Astrocyte (in vitro differentiated cells and primary cell): ENCODE measurements at places on chromosomes 2 and 18. TPM values are rescaled to one million over a fixed set of nuclear protein-coding genes. Genes with fewer than 3 reads are reported as not detected.

DNA sequence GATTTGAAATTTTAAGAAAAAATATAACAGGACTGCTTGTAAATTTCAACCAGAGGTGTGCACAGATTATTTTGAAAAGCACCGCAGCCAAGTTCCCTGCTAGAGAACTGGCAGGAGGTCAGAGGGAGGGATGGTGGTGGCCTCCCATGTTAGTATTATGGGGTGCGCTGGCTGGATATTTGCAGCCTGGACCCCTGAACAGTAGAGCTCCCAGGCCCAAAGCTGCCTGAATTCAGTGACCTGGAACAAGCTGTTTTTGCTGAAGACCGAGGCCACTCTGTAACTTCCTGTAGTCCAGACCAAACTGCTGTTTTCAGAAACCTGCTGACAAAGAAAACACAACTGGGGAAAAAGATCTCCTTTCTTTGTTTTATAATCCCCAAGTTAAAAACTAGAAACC is 314.3 kb downstream of the TNS1 start:
- DNase-seq: no peak

DNA sequence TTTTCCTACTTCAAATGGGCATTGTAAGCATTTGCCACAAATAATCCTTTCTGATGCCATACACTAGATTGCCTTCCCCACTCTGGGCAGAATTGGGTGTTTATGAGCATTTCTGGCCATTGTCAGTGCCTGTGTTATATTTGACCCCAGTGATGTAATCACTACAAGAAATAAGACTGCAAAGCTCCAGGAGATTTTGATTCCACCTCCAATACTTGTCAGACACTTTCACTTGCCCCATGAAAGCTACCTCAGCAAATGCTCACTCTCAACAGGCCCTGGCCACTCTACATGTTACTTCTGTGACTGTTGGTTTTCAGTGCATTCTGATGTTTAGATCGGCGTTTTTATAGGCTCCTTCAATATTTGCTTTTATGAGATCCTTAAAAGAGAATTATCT is 135.1 kb downstream of the GFPT1 start:
- no peak for DNase-seq

- DNase-seq: no peak
Observed at GRCh38 chr2:232871418-232871834, 1.4 kb downstream of the SNORC start.

DNA sequence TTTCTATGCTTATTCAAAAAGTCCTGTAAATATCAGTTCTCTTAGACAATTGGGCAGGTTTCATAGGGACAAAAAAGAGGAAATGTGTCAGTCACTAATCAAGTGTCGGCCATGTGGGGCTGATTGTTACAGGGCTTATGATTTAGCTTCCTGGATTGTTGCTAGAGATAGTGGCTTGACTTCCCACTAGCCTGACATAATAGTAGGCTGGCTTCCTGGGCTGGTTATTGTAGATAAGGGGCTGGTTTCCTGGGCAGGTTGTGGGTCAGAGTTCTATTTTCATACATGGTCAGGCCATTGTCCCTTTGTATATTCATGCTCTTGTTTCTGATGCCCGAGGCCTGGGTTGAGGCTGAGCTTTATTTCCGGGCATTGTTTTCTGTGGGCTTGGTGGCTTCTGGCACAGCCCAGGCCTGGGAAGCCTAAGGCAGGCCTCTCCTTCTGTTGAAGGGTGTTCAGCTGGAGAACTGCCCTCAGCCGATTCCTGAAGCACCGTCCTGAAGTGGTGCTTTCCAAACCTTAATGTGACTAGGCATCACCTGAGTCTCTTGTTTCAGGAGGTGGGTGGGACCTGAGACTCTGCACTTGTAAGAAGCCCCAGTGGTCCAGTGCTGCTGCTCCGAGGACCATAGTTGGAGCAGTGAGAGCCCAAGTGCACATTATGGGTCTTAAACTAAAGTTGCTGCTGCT is 37.0 kb downstream of the CD8B2 start:
- DNase-seq: no peak

- peak; percentile 61 for DNase-seq
Observed at GRCh38 chr2:26011990-26012856, 21.7 kb upstream of the RAB10 start.

GRCh38 chr2:127799926-127800325 is 11.0 kb downstream of the WDR33 start:
- no peak for DNase-seq

DNA sequence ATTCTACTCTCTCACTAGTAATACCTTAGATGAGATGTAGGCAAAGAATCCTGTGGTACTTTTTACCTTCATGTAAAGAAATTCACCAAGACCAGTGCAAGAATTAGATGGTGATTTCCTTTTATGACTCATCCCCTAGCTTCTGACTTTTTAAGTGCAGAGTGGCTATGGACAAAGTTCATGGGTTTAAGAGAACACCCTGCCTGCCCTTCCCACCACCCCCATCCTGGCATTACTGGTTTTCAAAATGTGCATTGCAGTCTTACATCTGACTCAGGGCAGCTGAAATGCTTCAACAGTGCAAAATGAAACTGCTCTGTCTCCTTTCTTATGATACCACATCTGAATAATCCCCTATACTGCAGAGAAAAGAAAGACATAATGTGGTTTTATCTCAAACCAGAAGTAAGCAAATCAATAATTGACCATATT is 22.6 kb downstream of the MAIP1 start:
- DNase-seq: peak; percentile 54

The CKAP2L gene
- total RNA-seq: 0.96 and 2.1 TPM in 2 replicates

- no peak for DNase-seq
Observed at GRCh38 chr2:40352041-40352702, 99.7 kb downstream of the SLC8A1 start.

GRCh38 chr2:201174687-201175086 is 8.3 kb upstream of the CASP10 start:
- no peak for DNase-seq

DNA sequence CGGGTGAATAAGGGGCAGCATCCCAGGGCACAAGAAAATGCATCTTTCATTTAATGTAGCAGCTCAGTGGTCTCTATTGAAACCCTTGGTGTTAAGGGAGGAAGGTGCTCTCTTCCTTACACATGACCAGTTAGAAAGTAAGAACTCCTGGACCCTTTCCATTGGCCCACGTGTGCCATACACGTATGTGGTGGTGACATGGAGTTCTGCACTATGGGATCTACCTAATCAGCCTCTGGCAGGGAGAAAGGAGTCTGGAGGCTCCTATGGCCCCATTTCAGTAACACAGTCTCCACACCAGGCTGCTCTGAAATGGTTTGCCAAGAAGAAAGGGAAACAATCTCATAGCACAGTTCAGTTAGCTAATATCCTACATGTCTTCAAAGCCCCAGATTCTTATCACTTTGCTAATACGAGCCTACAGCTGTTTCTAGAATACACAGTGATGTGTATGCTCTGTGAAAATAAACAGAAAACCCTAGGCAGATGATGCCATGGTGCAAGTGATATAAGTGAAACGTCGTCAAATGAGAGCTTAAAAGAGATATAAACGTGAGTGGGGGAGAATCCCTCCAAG is 7.0 kb downstream of the EFEMP1 start:
- DNase-seq: peak; percentile 55

DNA sequence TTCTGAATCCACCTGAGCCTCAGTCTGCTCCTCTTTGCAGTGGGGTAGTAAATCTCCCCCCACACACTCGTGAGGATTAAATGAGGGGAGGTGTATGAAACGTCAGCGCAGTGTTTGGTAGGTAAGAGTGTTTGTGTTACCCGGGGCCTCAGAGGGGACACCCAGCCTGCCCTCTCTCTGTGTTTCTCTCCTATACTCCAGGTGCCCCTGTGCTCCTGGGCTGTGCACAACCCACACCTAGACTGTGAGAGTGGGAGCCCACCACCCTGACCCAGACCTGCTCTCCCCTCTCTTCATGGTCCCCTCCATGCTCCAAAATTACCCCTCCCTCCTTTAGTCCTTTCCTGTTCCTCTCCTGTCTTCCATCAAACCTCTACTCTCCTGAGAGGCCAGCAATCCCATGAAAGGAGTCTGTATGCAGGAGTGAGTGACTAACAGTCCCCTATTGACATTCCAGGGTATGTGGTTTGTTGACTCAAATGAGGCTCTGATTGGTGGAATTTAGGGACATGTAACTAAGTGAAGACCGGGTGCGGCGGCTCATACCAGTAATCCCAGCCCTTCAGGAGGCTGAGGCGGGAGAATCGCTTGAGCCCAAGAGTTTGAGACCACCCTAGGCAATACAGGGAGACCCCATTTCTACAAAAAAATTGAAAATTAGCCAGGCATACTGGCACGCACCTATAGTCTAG is 10.4 kb downstream of the CIB4 start:
- DNase-seq: peak; percentile 36

DNA sequence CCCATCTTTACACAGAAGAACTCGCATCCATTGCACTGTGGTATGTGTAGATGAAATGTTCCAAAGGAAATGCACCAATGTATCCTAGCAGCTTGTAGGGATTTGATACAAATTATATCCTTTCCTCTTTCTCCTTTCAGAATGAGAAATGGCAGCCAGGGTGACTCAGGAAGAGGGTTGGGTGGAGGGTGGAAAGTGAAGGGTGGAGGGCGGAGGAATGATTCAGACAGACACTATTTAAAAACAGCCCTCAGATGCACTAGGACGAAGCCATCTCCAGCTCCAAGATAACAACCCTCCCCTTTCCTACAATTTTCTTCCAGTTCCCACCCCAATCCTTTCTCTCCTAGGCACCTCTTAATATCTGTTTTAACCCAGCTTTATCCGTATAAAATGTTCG is 96.2 kb upstream of the STK39 start:
- DNase-seq: peak; percentile 57

GRCh38 chr2:9053534-9053931 is 50.0 kb upstream of the MBOAT2 start:
- peak; percentile 35 for DNase-seq

DNA sequence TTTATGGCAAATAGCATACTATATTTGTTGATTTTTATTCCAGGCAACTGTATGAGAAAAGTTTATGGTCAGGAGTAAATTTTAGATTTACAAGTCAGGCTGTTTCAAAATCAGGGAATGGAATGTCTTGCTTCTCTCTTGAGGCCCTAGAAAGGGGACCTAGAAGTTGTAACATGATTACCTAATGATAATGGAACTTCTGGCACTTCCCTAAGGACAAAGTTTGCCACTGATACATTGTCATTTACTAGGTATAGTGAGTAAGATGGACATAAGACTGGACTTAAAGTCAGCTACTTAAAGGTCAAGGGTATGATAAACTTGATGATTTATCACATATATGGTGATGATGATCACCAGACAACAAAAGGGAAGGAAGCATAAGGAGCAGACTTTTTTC is 103.3 kb upstream of the VRK2 start:
- peak; percentile 3 for DNase-seq

- DNase-seq: peak; percentile 2
Observed at GRCh38 chr2:179524809-179525339, 260.2 kb upstream of the SESTD1 start.
